ENCODE measurements at places on chromosomes 12 and 14.

- DNase-seq, result no peak
These were observed 73.8 kb upstream of the BDKRB2 start for GRCh38 chr14:96130854-96131253.

- no peak for DNase-seq
These were observed 80.6 kb upstream of the DICER1 start for GRCh38 chr14:95237958-95238340.

GRCh38 chr12:109726511-109727038, 12.9 kb downstream of the FAM222A start:
- no peak for DNase-seq

- no peak for DNase-seq
These were observed 22.8 kb upstream of the SLC38A2 start for GRCh38 chr12:46395388-46395787.

DNA sequence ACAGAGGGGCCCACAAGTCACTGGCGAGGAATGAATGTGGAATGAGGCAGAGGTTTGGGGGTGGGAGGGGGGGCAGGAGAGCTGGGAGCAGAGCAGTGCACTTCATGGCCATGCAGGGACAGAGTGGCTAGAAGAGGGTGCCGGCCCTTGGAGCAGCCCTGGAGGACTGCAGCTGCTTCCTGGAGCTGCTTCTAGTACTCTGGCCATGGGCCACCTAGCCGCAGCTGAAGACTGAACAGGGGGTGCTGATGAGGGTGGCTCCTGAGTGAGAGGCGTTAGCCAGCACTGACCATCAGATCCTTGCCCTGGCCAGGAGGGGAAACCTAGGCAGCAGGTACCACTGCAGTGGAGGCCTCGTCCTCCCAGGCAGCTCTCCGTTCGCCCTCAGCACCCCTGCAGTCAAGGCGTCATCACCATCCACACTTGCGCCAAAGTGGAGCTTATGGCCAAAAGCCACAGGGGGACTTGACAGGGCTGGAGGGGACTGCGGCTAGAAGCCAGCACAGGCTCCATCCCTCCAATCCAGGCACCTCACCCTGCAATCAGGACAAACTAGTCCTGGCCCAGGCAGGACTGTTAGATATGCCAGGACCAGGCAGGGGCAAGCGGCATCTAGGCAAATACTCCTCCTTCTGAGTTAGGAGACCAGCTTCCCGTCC, 16.4 kb downstream of the OTUB2 start:
- no peak for DNase-seq

GRCh38 chr12:126346087-126346486, 1280.9 kb downstream of the AACS start:
- DNase-seq, result no peak

DNA sequence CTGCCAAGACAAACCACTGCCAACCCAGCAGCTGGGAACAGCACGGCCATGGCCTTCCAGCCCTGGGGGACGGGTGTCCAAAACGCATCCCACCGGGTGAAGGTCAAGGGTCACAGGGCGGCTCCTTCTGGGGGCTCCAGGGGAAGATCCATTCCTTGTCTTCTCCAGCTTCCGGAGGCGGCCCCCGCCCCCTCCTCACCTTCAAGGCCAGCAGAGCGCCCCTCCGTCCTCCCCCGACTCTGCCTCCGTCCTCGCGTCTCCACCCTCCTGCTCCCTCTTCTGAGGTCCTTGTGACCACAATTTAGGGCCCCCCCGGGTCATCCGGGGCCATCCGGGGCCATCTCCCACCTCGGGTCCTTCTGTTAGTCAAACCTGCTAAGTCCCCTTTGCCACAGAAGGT, 3.9 kb upstream of the NUDT14 start:
- DNase-seq, result no peak

DNA sequence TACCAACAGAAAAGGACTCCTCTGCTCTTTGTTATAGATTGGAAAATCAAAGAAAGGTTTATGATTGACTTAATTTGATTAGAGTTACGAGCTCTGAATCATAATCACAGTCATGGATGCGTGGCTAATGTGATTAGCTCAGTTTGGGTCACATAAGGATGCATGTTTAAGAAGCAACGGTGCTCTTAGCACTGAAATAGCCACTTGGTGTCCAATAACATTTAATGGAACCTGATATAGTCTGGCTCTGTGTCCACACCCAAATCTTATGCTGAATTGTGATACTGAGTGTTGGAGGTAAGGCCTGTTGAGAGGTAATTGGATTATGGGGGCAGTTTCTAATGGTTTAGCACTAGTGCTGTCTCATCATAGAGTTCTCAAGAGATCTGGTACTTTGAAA, 501.6 kb downstream of the SLC6A15 start:
- DNase-seq, result no peak

DNA sequence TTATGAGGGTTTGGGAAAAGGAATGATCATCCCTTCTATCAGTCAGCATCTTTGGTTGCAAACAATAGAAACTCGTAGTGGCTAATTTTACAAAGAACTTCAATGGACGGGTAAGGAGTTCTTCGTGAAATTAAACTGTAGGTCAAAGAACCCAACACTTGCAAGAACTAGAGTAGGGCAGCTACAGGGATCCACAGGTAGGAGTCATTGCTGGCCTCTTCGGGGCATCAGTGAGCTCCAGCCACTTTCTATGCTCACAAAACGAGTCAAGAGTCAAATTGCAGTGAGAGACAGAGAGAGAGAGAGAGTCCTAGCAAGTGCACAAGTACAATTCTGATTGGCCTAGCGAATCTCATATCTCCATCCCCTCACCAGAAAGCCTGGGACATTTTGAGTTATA, 29.9 kb upstream of the OTX2 start:
- no peak for DNase-seq

All from H4 (cell line).